ENCODE measurements at places on chromosomes 5 and 9.

DNA sequence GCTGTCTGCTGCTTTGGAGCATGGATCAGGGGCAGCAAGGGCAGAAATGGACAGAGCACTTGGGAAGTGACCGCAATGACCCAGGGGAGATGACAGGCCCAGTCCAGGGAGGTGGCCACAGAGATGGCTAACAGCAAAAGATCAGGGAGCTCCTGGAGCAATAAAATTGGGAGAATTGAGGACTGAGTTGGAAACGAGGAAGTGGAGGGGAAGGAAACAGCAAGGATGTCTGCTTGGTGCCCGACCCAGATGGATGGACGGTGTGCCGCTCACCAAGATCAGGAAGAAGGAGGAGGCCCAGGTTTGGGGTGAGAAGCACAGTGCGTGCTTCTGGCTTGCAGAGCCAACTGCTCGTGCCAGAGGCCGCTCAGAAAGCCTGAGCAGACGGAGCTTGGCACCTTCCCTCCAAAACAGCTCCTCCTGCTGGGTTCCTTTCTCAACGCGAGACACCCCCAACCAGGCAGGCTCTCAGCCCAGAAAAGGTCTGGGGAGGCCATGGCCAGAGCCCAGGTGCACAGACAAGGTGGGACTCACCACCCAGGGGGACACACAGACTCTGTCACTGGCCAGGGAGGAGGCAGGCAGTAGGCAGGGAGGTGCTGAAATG lies 1.7 kb upstream of the SLC34A1 start:
- no peak for DNase-seq

DNA sequence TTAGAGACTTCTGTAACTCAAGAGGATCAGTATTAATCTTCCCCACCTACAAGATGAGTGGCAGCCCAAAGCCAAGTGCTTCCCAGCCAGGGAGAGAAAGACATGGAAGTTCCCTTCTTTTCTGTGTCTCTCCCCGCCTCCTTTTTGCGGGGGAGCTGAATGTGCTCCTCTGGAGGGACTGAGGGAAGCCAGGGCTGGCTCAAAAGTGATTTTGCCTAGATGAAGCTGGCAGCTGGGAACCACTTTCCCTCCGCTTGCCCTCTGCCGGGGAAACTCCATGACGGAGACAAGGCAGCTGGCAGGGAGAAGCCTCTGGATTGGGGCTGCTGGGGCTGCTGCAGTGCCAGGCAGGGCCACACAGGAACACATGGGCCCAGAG lies 24.4 kb downstream of the EGR1 start:
- peak; percentile 41 for DNase-seq

- no peak for DNase-seq
Measured at GRCh38 chr5:146799231-146799630, 79.3 kb downstream of the PPP2R2B start.

DNA sequence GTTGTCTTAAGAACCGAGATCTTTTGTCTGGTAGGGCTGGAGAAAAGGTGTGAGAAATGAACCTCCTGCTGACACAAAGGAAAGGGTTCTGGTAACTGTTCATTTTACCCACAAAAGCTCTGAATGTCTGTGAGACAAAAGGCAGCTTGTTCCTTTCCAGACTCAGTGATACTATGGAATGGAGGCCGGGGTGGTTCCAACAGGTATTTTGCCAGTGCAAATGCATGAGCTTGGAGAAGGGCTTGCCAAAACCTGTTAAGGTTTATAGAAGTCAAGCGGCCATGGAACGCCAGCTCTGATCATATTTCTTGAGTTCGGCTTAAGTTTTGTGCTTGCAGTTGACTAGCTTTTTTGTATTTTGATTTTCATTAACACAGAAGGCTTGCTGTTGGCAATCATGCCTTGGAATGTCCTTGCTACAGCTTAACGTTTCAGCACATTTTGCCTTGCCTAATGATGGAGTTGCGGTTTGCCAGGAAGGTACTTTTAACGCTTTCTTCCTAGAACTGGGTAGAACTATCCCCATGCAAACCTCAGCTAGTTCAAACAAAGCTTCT lies 328.6 kb downstream of the PIK3R1 start:
- no peak for DNase-seq

DNA sequence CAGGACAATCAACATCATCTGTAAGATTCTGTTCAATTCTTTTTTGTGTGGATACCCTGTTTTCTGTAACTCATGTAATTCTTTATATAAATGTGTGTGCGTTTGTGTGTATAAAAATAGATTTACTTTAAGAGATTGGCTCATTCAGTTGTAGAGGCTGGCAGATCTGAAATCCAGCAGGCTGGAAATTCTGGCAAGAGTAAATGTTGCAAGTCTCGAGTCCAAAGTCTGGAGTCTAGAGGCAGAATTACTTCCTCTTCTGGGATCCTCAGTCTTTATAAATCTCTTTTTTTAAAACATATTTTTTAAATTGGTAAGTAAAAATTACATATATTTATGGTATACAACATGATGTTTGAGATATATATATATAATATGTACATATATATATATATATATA lies 202.1 kb upstream of the TMEM161B start:
- DNase-seq: no peak

GRCh38 chr5:132210944-132211343 lies 16.7 kb downstream of the P4HA2 start:
- no peak for DNase-seq

DNA sequence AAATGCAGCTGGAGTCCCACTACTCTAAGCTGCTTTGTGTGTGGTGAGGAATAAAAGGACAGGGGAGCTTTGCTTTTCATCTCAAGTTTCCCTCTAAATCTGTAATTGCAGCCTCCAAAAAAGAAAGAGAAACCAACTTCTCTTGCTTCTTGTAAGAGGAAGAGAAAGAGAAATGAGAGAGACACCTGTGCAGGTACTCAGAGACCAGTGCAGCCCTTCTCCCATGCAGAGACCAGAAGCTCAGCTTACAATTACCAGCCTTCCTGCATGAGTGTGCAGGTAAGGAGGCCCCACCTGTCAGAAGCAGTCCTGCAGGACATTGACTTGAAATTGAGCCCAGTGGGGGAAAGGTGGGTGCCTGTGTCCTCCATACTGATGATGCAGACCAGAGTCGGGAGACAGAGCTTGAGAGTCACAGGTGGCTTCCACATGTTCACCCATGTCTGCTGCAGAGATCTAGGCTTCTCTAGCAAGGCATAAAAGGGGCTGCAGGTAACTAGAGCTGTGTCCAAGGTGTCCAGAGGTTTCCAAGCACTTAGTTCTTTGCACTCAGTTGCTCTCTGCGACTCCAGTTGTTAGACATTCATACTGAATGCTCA lies 15.3 kb upstream of the MED10 start:
- no peak for DNase-seq

DNA sequence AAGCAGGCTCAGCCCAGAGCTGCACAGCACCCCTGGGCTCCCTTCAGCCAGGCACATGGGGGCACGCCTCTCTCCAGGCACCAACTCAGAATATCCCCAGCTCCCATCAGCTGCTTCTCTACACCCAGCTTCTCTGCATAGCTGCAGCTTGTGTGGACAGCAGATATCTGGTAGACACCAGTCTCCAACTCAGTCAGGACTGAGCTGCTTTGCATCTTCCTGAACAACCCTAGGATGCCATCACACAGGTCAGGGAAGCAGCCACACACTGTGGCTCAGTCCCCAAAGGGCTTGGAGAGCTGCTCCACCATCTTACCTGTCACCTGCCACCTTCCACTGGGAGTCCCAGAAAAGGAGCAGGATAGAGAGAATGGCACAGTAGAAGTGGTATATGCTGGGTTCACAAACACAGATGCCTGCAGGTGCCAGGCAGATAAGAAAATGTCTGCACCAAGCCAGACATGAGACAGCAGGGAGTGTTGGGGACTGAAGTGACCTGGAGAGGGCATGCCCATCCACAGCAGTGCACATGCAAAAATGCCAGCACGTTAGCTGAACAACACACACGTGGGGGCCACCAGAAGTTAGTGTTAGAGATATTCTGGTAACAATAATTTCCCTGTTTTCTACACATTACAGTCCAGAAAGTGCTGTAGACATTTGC lies 42.0 kb downstream of the THBS4 start:
- no peak for DNase-seq

DNA sequence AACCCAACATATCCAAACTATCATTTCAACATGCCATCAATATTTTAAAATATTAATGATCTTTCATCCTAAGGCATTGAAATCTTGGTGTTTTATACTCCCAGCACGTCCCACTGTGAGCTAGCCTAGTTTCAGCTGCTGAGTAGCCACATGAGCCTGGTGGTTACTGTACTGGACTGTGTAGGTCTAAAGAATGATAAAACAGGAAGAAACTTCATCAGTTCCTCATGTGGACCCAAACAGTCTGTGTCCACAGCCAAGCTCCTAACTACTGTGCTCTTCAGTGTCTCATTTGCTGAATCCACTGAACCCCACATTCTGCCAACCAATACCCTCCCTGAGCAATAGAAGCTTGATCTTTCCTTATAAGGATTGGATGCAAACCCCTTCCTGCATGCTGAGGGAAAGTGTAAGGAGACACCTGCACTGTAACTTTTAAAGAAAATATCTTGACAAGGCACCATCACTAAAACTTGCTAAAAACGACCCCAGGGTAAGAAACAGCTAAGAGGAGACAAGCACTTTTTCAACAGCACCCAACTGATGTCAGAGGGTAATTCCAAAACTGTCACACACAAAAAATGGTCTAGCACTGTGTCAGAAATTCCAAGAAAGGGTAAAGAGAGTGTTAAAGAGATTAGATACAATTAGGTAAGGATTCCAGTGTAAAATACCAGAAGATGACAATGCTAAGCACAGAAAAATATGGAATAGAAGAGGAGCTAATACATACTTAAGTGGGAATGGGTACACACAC lies 126.9 kb downstream of the SPOCK1 start:
- no peak for DNase-seq

- DNase-seq: no peak
Measured at GRCh38 chr5:110441035-110441434, 285.4 kb downstream of the TMEM232 start.

DNA sequence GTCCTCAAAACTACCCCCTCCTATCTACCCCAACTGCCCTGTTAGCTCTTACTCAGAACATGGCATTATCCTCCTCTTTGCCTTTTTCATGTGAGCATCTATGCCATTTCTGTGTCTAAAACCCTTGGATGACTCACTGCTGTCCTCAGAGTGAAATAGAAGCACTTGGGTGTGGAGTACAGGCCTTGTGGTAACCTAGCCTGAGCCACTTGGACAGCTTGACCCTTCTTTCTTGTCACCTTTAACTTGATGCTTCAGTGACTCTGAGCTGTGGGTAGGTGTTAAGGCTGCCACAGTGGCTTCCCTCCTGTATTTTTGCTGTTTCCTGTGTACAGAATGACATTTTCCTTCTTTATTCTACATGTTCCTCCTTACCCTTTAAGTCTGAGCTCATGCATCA lies 391.4 kb downstream of the SH3GL2 start:
- no peak for DNase-seq

DNA sequence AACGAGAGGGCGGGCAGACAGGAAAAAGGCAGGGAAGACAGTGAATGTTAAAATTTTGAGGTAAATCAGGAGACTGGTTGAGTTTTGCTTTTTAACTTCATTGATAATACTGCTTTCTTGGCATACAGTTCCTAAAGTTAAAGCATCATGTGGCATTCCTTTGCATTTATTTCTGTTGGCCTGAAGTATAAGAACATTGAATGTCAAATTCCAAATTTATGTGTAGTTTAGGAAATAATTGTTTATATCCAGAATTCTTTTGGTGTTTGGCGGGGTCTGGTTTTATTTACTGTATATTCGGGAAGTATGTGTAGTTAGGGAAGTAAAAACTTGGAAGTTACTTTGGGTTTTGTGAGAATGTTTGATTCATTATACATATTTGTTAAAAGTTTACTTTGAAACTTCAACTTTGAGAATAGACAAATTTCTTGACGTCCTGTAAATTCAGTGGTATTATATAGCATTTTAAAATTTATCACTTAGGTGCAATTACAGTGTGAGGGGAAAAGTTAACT lies 83.2 kb downstream of the PTPDC1 start:
- DNase-seq: no peak

DNA sequence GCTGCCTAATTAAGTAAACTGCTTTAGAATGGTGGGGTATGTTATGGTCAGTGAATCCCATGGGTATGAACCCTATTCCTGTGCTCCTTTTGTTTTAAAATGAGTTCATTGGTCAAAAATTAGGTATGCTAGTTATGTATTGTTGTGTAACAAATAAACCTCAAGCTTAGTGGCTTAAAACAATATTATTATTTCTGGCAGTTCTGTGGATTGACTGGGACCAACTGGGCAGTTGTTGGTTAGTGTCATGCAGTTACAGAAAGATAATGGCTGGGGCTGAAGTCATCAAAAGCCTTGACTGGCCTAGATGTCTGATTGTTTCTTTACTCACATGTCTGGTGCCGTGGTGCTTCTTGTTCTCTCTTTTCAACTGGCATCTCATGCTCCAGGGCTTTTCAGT lies 8.9 kb upstream of the PTAR1 start:
- no peak for DNase-seq

DNA sequence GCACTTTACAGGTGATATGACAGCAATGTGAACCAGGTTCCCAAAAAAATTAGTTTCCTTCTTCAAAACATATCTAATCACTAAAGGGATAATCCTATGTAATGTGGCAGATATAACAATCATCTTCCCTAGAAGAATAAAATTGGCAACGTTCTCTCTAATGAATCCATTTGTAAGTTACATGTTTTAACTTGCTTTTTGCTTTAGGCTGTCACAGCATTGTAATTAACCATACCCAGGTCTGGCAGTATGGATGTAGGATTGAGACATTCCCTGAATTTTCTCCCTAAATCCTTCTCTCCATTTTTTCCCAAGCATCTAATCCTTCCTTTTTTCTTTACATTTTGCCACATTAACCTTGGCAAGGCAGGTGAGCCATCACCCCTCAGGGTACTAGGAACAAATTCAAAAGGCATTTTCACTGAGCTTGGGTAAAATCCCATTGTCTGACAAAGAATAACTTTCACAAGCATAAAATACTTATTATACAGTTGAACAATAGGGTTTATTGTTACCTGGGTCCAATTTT lies 548.3 kb downstream of the SEMA5A start:
- no peak for DNase-seq

DNA sequence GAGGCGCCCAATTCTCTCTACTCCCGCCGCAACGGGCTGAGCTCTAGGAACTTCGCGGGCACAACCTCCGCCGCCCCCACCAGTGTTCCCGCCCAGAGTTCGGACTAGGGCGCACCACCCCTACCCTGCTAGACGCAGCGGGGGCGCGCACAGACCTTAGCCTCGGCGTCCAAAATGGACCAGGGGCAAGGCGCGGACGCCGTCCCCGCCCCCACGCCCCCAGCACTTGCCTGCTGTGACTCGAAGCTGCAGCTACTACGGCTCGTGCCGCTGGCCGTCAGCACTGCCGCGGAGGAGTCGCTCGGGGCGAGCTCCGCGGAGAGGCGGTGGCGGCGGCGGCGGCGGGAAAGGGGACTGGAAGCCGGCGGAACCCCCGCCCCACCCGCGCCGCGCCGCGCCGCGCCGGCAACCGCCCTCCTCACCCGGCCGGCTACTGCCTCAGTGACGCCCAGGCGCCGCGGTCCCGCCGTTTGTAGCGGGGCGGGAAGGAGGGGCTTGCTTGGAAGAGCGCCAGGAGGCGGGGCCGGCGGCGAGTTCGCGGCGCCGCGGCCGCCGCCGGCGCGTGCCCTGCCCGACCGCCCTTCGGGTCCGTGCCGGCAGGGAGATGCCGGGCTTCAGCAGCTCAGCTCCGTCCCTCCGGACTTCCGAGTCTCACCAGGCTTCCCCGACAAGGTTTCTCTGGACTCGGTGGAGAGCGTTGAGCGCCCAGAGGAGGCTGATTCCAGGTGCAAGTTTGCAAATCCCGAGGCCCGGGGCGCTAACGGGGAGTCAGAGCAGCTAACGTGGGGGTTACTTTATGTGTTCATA lies 4.5 kb downstream of the ELAVL2 start:
- no peak for DNase-seq

GRCh38 chr5:71829206-71829605 lies 110.1 kb downstream of the CARTPT start:
- no peak for DNase-seq

- no peak for DNase-seq
Measured at GRCh38 chr5:111320953-111321352, 96.8 kb downstream of the CAMK4 start.

All from frontal cortex (tissue), 4 donors.